ENCODE measurements at places on chromosomes 1 and 21.

DNA sequence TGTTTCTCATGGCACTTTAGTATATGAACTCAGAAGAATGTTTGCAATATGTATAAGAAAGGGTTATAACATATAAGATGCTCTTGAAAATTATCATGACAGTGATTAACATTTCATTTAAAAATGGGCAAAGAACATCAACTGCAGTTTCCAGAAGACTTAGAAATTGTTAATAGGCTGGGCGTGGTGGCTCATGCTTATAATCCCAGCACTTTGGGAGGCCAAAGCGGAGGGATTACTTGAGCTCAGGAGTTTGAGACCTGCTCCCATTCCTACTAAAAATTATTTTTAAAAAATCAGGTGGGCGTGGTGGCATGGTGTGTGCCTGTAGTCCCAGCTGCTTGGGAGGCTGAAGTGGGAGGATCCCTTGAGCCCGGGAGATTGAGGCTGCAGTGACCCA, 23.1 kb downstream of the MTF2 start:
- no peak for DNase-seq

DNA sequence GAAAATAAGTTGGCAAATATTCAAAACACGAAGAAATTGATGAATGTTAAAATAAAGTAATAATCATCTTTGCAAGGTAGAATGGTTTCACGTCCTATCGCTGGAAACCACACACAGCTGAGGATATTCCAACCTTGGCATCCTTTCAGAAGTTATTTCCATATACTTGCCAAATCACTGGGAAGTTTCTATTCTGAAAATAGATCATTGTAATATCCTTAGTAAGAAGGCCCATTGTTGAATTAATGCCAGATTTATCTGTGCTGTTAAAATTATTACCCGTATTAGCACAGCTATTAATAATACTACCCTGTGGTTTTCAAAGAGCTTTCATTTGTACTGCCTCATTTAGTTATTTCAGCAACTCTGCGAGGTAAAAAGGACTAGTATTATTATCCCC, 81.1 kb downstream of the OLFM3 start:
- no peak for DNase-seq

DNA sequence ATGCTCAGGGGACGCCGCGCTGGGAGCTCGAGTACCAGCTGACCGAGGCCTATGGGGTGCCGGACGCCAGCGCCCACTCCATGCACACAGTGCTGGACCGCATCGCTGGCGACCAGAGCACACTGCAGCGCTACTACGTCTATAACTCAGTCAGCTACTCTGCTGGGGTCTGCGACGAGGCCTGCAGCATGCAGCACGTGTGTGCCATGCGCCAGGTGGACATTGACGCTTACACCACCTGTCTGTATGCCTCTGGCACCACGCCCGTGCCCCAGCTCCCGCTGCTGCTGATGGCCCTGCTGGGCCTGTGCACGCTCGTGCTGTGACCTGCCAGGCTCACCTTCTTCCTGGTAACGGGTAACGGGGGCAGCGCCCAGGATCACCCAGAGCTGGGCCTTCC, 1.3 kb upstream of the XKR8 start:
- no peak for DNase-seq

DNA sequence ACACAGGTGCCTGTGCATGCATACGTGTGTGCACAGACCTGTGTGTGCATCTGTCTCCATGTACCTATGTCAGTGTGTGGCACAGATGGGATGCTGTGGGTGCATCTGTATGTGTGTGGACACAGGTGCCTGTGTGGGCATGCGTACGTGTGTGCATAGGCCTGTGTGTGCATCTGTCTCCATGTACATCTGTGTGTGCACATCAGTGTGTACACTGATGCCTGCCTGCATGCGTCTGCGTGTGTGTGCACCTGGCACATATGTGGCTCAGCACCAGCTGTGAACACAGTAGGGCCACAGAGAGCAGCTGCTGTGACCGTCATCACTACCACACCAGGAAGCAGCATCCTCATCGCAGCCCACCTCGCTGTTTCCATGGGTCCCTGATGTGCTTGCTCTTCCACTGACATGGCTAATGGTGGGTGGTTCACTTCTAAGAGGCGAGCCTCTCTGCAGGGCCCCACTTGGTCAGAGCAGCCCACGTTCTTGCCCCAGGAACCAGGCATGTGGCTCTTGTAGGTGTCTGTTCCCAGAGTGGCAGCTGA, 9.6 kb upstream of the SPATC1L start:
- DNase-seq = no peak

GRCh38 chr1:227934476-227935313, 13.0 kb downstream of the WNT9A start:
- DNase-seq = no peak

DNA sequence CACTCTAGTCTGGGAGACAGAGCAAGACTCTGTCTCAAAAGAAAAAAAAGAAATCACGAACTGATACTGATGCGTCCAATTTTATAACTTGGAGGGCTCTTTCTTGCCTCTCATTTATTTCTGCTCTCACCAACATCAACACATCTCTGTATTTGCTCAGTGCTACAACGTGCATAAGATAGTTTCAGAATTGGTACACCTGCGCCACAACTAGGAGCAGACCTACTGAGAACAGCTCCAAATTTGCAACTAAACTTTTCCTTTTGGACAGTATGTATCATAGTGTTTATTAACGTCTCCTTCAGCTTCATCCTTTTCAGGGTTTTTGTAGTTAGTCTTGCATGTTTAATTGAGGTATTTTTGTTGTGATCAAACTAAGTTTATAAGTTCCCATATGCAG, 27.7 kb downstream of the TRAPPC10 start:
- no peak for DNase-seq

- DNase-seq = no peak
Measured at GRCh38 chr1:225410036-225410435, 17.8 kb downstream of the LBR start.

GRCh38 chr1:68221980-68222373, 10.3 kb downstream of the WLS start:
- DNase-seq = no peak

GRCh38 chr1:202551683-202552082, 158.6 kb downstream of the SYT2 start:
- no peak for DNase-seq

GRCh38 chr1:54892586-54892985, 5.6 kb upstream of the DHCR24 start:
- DNase-seq = no peak

- no peak for DNase-seq
Measured at GRCh38 chr1:197961449-197961848, 44.3 kb downstream of the LHX9 start.

GRCh38 chr1:150696590-150696989, 364 bp downstream of the GOLPH3L start:
- no peak for DNase-seq

DNA sequence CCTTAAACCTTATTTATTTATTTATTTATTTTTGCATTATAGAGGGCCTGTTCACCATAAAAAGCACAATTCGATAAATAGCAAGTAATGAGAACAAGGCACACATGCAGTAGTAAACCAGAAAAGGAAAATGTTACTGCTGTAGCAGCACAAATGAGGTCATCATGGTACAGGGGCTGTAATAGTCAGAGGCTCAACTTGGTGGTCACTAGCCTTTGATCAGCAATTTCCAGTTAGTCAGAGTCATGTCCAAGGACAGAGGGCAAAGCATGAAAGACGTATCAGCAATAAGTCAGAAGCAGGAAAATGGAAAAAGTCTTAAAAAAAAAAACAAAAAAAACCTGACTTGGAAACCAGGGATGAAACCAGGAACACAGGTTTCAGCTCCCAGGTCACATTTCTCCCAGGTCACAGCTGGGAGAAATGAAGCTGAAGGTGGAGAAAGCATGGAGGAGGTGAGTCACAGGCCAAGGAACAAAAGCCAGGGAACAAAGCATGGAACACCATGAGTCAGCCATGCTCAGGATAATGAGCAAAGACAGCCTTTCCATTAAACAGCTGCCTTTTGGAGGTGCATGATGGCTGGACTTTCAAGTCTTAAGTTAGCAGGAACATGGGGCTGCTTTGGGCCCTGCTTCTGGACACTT, 556.3 kb downstream of the LTN1 start:
- DNase-seq = no peak

DNA sequence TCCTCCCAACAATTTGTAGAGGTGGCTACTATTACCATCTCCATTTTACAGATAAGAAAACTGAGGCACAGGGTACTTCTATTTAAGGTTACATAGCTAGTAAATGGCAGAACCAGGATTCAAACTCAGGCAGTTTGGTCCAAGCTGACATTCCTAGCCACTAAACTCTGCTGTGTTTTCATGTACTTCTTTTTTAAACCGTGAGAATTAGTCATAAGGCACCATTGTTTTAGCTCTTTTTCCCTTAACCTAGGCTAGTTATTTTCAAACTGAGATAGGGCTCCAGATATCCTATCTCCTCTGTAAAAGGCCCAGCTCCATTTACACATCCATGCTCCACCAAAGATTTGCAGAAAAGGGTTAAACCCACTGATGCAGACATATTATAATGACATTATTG, 92.9 kb downstream of the PTPN14 start:
- no peak for DNase-seq

- no peak for DNase-seq
Measured at GRCh38 chr1:243409284-243409683, 153.4 kb downstream of the SDCCAG8 start.
